NCI-H1092 (cell line): ENCODE measurements at places on chromosomes 3 and 15.

- DNase-seq, result no peak
Observed at GRCh38 chr3:192063570-192063969, 602.6 kb downstream of the PYDC2 start.

GRCh38 chr3:148233403-148233802 is 464.3 kb upstream of the AGTR1 start:
- DNase-seq, result no peak

GRCh38 chr3:42179110-42179725 is 86.8 kb downstream of the CCK start:
- no peak for DNase-seq

DNA sequence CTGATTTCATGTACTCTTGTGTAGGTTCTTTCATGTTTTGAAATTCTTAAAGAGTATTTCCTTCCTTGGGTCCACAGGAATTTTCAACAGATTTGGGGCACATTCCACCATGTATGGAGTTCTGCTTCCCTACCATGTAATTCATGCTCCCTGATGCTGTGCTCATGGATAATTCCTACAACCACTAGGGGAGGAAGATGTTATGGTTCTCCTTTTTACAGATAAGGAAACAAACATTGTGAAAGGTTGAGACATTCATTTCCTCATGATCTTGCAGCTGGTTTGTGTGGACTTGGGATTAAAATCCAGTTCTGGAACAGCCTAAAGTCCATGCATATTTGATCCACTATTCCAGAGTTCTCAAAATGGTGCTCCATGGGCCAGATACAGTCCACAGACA is 174.9 kb upstream of the FRMD4B start:
- DNase-seq, result no peak

- DNase-seq, result no peak
Observed at GRCh38 chr3:54004335-54004734, 112.7 kb upstream of the SELENOK start.

GRCh38 chr15:71685420-71685993 is 124.8 kb upstream of the NR2E3 start:
- DNase-seq, result no peak
